ENCODE measurements at places on chromosomes 7 and 10.

- no peak for DNase-seq
Measured at GRCh38 chr7:87448388-87448787, 27.1 kb downstream of the ABCB4 start.

- no peak for DNase-seq
Measured at GRCh38 chr7:13988731-13989125, 738 bp downstream of the ETV1 start.

DNA sequence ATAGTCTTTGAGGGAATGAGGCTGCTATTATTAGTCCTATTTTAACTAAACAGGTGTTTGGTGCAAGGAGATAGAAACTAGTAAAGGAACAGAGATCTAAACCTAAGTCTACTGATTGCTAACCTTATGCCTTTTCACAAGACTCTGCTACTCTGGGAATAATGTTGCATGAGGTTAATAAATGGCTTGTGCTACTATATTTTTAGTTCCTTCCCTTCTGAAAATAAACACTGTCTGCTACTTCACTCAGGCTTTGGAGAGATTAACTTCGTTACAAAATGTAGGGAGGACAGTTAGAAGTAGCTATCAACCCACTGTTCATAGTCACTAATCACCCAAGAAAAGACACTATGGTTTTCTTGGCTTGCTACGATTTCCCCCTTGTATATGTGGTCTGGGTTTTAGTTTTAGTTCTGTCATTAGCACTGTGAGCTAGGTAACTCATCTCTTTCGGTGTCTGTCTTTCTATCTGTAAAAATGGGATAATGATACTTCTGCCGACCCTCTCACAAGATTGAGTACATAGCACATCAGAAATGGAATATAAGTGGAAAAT, 296.2 kb downstream of the LRRTM3 start:
- no peak for DNase-seq

- peak; percentile 55 for DNase-seq
Measured at GRCh38 chr10:23610626-23611307, 171.9 kb downstream of the OTUD1 start.

- no peak for DNase-seq
Measured at GRCh38 chr10:130707389-130707979, 571.3 kb downstream of the GLRX3 start.

DNA sequence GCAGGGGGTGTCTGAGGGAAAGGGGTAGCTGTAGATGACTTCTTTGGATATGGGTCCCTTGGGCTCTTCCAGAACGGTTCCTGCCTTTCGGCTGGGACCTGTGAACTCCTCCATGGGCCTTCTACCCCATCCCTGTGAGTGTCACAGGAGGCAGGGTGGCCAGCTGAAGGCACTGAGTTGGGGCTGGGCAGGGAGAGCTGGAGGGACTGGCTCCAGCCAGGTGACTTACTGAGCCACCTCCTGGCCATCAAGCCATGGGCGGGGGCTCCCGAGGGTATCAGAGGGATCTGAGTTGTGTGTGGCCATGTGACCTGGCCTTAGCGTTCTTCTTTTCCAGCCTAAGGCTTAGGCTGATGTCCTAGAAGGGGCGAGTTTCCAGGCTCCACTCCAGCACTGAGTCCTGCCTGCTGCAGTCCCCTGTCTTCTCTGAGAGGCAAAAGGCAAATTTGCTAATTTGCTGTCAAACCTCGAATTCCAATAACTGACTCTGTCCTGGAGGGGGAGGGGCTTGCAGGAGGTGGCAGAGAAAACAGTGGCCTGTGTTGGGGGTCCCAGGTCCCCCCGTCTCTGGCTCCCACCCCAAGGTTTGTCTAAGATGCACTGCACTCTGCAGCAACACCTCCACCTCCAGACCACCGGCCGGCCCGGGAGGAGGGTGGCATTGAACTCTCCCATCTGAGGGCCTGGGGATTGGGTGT, 27.2 kb downstream of the ADCYAP1R1 start:
- DNase-seq = no peak

DNA sequence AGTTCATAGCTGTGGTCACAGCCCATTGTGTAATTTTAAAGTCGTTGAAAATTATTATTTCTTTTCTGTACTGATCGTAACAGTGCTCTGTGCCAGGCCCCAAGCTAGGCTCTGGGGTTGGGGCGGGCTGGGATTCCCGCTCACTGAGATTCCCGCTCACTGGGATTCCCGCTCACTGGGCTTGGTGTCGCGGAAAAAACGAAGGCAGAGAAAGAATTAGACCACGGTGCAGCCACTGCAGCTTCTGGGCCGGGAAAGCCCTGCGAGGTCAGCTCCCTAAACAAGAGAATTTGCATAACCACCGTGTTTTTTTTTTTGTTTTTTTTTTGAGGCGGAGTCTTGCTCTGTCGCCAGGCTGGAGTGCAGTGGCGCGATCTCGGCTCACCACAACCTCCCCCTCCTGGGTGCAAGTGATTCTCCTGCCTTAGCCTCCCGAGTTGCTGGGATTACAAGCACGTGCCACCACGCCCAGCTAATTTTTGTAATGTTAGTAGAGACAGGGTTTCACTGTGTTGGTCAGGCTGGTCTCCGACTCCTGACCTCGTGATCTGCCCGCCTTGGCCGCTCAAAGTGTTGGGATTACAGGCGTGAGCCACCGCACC, 31.2 kb downstream of the FOXK1 start:
- DNase-seq = peak; percentile 47

GRCh38 chr10:126045861-126046260, 149.5 kb downstream of the FANK1 start:
- no peak for DNase-seq

DNA sequence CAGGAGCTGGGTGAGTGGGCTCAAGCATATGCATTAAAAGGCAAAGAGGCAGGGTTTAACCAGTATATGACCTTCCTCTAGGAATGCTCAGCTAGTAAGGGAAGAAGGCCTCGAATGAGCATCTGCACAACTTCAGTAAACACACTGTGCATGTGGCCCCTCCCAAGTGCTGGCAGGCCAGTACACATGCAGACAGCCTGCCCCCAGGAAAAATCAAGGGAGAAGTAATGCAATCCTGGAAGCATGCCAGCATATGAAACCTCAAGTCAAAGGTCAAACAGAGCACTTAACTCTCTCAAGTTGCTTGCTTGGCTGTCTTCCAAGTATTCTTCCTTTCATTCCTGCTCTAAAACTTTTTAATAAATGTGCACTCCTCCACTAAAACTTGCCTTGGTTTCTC, 208.4 kb downstream of the ACTR3B start:
- no peak for DNase-seq

GRCh38 chr10:3413937-3414666, 241.5 kb upstream of the PITRM1 start:
- DNase-seq = no peak

DNA sequence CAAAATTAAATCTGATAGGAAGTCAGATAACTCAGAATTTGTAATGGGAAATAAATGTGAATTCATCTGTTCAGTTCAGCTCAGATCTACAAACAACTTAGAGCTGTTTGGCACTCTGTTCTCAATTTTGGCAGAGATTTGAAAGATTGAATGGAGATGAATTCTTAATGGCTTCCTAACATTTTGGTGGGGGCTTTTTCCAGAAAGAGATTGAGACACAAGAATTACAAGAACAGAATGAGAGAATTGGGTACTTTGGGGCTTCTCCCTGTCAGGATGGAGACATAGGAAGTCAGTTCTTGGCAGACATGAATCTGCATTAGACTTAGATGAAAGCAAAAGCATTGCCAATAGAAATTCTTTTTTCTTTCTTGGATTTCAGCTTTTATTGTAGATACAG, 39.0 kb upstream of the PTPRZ1 start:
- DNase-seq = no peak

DNA sequence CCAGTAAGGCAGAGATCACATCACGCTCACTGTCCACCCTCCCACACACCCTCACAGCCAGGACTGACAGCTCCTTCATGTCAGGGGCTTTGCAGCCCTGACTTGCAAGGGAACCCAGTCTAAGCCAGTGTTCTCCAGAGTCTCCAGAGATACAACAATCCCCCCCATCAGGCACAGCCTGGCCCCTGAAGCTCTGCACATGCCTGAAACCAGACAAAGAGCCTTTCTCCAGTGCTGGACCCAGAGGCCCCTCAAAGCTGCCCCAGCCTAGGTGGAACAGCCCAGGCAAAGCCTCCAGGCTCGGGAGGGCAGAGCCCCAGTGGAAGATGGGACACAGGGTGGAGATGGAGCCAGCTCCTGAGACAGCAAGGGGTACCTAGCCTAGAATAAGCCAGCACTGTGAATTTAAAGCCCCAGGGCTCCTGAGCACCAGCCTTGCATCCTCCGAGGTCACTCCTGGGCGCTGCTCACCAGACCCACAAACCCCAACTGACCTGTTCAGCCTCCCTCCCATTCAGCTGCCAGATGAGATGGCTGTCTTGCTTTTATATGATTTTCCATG, 50.2 kb downstream of the GRID1 start:
- DNase-seq = no peak

GRCh38 chr10:96541921-96542320, 28.2 kb upstream of the TLL2 start:
- DNase-seq = no peak

DNA sequence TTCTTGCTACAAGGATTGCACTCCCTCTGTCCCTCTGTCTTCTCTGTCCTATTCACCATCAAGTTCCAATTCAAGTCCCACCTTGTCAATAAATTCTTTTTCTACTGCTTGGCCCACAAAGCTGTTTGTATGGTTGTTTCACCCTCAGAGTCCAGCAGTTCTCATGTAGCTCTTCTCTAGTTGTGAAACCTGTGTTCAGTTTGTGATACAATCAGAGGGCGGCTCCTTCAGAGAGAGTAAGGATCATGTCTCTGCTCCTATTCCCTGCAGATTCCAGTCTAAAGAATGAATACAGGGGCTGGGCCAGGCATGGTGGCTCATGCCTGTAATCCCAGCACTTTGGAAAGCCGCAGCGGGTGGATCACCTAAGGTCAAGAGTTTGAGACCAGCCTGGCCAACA, 126.6 kb upstream of the BET1 start:
- no peak for DNase-seq

DNA sequence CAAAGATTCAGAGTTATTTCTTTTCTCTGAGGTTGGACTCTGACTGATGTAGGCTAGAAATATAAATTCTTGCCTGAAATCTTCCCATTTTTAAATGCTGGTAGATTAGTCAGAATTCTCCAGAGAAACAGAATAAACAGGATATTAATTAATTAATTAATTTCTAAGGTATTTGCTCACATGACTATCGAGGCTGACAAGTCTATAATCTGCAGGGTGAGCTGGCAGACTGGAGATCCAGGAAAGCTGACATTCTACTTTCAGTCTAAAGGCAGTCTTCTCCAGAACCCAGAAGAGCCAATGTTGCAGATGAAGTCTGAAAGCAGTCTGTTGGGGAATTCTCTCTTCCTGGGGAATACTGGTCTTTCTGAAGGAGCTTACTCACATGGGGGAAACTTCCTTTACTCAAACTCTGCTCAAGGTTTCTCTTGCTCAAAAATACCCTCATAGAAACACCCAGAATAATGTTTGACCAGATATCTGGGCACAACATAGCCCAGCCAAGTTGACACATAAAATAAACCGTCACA, 189.7 kb downstream of the KIF20B start:
- no peak for DNase-seq

- DNase-seq = no peak
Measured at GRCh38 chr10:12445701-12446334, 96.5 kb downstream of the CAMK1D start.

DNA sequence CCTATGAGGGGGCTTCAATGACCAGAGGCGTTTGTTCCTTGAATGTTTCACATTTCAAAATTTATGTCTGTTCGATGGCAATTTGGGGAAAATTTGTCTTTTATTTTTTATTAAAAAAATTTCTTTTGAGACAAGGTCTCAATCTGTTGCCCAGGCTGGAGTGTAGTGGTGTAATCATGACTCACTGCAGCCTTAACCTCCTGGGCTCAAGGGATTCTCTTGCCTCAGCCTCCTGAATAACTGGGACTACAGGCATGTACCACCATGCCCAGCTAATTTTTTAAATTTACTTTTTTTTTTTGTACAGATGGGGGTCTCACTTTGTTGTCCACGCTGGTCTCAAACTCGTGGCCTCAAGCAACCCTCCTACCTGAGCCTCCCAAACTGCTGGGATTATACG, 39.7 kb downstream of the OTUD1 start:
- no peak for DNase-seq

- DNase-seq = no peak
Measured at GRCh38 chr7:31120800-31121513, 68.8 kb downstream of the ADCYAP1R1 start.

- peak; percentile 37 for DNase-seq
Measured at GRCh38 chr7:88357294-88357693, 50.6 kb upstream of the STEAP4 start.

GRCh38 chr10:122001698-122002097, 12.7 kb downstream of the TACC2 start:
- DNase-seq = no peak

DNA sequence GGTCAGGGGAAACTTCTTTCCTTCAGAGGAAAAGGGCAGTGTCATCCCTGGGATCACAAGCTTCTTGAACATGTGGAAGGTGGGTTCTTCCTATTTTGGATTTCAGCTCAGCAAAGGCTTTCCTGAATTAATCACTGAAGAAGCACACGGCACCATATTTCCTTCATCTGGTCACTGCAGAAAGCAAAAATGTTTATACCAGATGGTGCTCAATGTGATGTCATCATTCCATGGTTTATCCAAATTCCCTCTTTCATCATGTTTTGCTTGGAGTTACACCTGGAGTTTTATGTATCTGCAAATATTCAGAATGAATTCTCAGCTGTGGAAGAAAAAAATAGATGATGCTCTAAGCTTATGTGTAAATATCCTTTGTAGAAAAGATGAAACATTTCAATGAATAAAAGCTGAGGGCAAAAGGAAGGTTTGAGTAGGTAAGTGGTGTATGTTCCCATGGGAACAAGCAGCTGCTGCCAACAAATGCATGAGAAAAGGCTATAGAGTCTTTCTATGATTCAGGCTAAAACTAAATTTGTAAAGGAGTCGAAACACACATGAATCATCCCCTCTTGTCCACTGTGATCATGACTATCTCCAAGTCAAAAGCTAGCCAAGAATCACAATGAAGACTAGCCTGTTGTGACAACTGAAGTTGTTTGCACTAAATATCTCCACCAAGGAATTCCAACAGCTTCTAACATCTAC, 26.9 kb upstream of the BPGM start:
- no peak for DNase-seq

- DNase-seq = no peak
Measured at GRCh38 chr10:129222436-129222835, 244.6 kb upstream of the MGMT start.

Data from right cardiac atrium (tissue), 5 donors.